ENCODE measurements at places on chromosomes 11 and 22.

- no peak overlapping the region for H3K4me3 ChIP-seq
- H3K4me1 ChIP-seq = peaks cover 3% of the 10 kb centered on the region
- H3K27me3 ChIP-seq = no peaks in the 10 kb centered on the region
- no peaks in the 10 kb centered on the region for H3K36me3 ChIP-seq
Measured at GRCh38 chr11:94838027-94838731, 70.0 kb downstream of the AMOTL1 start.

DNA sequence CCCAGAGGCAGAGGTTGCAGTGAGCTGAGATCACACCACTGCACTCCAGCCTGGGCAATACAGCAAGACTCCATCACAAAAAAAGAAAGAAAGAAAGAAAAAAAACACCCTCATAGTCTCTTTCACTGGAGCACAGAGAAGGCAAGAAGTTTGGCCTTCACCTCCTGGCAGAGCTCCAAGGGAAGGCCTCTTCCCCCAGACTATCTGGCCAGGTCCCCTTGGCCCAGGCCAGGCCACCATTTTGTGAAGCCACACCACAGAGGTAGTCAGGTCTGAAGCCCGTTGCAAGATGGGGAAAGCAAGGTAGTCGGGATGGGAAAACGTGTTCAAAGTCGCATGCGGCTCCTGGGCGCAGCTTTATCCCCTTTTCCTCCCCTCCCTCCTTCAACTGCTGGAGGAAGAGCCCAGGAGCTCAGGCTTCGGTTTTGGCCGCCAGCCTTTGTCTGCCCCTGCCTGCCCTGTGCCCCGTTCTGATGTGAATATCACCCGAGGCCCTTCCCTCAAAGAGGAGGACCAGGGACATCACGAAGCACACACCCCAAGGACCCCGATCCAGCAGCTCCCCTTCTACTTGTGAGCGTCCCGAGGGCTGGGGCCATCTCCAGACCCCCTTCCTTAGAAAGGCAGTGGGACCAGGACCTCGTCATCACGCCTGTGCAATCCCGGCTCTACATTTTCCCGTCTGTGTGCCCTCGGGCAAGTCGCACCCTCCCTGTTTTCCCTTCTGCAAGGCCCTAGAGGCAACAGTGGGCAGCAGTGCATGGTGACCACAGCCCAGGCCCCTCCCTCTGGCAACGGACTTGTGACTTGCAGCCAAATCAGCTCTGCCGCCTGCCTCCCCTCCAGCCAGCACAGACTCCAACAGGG lies 17.7 kb downstream of the CABP7 start:
- no peaks in the 10 kb centered on the region for H3K36me3 ChIP-seq
- no peak overlapping the region for H3K27ac ChIP-seq
- H3K4me3 ChIP-seq = no peak overlapping the region

DNA sequence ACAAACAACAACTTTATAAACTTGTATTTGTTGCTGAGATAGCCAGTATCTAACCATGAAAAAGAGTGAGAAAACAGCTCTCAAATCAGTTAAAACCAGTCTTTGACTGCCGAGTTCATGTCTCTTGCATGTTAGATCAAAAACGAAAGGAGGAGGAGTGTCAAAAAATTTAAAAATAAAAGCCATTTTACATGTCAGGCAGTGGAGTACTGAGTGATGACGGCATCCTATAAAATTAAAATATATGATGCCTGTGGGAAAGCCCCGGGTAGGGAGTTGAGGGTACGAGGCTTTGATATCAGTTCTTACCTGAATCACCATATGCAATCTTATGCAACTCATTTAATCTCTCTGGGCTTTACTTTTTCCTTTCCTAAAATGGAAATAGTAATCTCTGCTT lies 117.3 kb downstream of the ETS1 start:
- DNase-seq = no peak
- peaks cover 47% of the 10 kb centered on the region for H3K4me1 ChIP-seq
- no peak overlapping the region for H3K4me3 ChIP-seq
- no peaks in the 10 kb centered on the region for H3K27me3 ChIP-seq
- no peaks in the 10 kb centered on the region for H3K36me3 ChIP-seq
- H3K27ac ChIP-seq = no peak overlapping the region

- no peaks in the 10 kb centered on the region for H3K27me3 ChIP-seq
- no peaks in the 10 kb centered on the region for H3K36me3 ChIP-seq
- no peak for DNase-seq
- peak overlapping the region; percentile 53 for H3K4me3 ChIP-seq
- H3K27ac ChIP-seq = peak overlapping the region; percentile 42
- peaks cover 29% of the 10 kb centered on the region for H3K4me1 ChIP-seq
Measured at GRCh38 chr11:111937461-111937769, 272 bp downstream of the DIXDC1 start.

DNA sequence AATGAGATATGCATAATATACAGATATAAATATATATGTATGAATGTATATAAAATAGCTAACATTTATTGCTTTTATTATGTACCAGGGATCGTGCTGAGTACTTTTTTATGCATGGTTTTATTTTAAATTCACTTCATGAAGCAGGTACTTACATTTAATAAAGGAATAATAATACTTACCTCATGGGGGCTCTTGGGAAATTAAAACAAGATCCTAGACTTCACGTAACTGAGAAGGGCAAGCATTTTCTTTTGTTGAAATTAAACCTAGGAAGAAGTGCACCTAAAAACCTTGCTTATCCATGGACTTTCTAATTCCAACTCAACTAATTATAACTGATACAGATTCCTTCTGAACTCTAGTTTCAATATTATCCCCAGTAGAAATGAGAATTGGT lies 40.0 kb upstream of the ABTB2 start:
- DNase-seq = no peak
- H3K27ac ChIP-seq = no peak overlapping the region
- H3K4me1 ChIP-seq = no peaks in the 10 kb centered on the region
- H3K36me3 ChIP-seq = no peaks in the 10 kb centered on the region
- no peaks in the 10 kb centered on the region for H3K27me3 ChIP-seq

DNA sequence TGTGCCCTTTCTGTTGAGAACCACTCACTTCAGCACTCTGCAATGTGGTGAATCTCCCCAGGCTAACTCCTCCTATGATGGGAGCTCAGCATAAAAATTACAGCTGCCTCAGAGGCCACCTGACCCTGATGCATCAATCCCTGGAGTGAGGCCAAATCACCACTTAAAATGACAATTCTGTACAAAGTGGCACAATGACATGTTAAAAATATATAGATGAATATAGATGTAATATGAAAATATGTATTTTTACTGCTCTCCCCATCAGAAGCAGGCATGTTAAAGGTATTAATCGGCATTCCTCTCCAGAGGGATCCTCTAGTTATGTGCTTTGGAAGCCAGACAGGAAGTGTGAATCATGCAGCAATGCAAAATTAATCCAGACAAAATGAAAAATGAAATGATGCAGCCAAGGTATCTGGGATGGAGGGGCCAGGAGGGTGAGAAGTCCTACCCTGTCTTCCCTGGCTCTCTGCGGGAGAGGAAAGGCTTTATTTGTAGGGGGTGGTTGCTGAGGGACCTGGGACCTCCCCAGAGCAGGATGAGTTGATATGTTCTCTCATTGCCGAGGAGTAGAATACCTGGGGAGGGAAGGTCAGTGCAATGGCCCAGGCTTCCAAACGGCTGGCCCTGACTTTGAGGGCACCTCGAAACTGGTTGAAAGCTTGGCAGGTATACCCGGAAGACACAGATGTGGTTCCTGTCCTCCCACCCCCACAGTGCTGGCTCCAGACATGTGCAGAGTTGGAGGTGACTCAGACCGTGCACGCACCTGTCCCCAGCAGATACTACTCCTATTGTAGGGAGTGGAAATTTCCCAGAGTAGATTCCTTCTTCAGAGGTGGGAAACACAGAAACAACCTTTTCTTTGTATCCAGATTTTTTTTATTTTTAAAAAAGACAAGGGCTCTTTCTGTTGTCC lies 347.9 kb upstream of the NCAM1 start:
- H3K27ac ChIP-seq = peak overlapping the region; percentile 90
- no peaks in the 10 kb centered on the region for H3K27me3 ChIP-seq
- H3K36me3 ChIP-seq = no peaks in the 10 kb centered on the region
- H3K4me1 ChIP-seq = peaks cover 29% of the 10 kb centered on the region

GRCh38 chr11:19018901-19019300 lies 41.6 kb downstream of the MRGPRX2 start:
- no peak overlapping the region for H3K4me3 ChIP-seq
- peaks cover 66% of the 10 kb centered on the region for H3K27me3 ChIP-seq
- H3K27ac ChIP-seq = no peak overlapping the region
- no peaks in the 10 kb centered on the region for H3K4me1 ChIP-seq
- no peak for DNase-seq
- H3K36me3 ChIP-seq = no peaks in the 10 kb centered on the region

GRCh38 chr22:35944458-35944857 lies 84.2 kb downstream of the RBFOX2 start:
- H3K4me1 ChIP-seq = no peaks in the 10 kb centered on the region
- no peaks in the 10 kb centered on the region for H3K36me3 ChIP-seq
- H3K27ac ChIP-seq = no peak overlapping the region
- H3K27me3 ChIP-seq = no peaks in the 10 kb centered on the region
- DNase-seq = no peak
- no peak overlapping the region for H3K4me3 ChIP-seq

- no peak overlapping the region for H3K27ac ChIP-seq
- DNase-seq = no peak
- H3K36me3 ChIP-seq = no peaks in the 10 kb centered on the region
- H3K27me3 ChIP-seq = no peaks in the 10 kb centered on the region
- H3K4me3 ChIP-seq = no peak overlapping the region
Measured at GRCh38 chr11:103730131-103730940, 306.1 kb upstream of the DDI1 start.

DNA sequence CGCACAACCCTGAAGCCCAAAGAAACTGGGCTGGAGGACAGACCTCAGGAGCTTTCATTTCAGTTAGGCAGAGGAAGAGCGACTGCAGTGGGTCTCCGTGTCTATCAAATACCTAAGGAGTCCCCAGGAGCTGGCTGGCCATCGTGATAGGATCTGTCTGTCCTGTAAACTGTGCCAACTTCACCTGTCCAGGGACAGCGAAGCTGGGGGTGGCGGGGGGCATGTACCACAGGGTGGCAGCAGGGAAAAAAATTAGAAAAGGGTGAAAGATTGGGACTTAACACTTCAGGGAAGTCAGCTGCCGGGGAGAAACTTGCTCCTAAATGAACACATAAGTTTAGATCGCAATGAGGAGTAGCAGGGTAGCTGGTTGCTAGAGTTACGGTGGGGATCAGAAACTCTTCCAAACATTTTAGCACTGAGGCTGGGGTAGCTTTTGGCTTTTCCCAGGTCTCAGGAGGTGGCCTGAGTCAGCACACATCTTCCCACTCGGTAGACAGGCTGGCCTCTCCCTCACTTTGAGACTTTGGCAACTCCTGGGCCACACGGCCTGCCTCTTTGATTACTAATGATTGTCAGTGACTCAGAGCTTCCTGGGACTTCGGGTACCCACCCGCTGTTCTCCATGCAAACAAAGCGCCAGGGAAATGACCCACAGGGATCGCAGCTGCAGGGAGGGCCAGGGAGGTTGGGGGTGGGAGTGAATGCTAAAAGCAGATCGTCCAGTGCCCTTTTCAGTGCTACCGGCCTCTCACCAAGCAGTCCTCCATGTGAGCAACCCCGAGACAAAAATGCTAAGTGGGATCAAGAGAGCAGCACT lies 2.9 kb upstream of the MTFP1 start:
- H3K4me3 ChIP-seq = peak overlapping the region; percentile 66
- peak overlapping the region; percentile 98 for H3K27ac ChIP-seq
- no peaks in the 10 kb centered on the region for H3K27me3 ChIP-seq
- H3K36me3 ChIP-seq = peaks cover 11% of the 10 kb centered on the region

GRCh38 chr11:45907911-45908370 lies 870 bp upstream of the FREY1 start:
- no peak for DNase-seq
- no peaks in the 10 kb centered on the region for H3K36me3 ChIP-seq
- no peak overlapping the region for H3K4me3 ChIP-seq
- no peak overlapping the region for H3K27ac ChIP-seq
- no peaks in the 10 kb centered on the region for H3K4me1 ChIP-seq
- H3K27me3 ChIP-seq = no peaks in the 10 kb centered on the region

DNA sequence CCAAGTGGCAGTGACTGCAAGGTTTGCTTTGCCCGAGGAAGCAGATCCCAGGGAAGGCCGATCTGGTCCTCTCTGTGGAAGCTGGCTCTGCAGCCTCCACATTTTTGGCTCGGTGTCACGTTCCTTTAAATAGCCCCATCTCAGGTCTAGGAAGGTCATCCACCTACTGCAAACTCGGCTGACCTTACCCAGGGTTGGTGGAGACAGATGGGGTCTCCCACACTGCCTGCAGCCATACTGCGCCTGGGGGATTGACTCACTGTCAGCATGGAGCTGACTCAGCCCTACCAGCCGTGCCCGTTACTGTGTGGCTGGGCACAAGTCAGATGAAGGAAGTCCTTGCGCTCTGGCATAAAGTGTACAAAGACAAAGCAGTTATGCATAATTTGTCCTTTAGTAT lies 16.9 kb downstream of the CDPF1 start:
- H3K27ac ChIP-seq = no peak overlapping the region
- no peak overlapping the region for H3K4me3 ChIP-seq
- H3K4me1 ChIP-seq = no peaks in the 10 kb centered on the region
- DNase-seq = no peak
- no peaks in the 10 kb centered on the region for H3K36me3 ChIP-seq

- no peak overlapping the region for H3K27ac ChIP-seq
Measured at GRCh38 chr22:23305321-23305910, 125.1 kb downstream of the BCR start.

GRCh38 chr22:27075028-27075678 lies 417.8 kb downstream of the MIAT start:
- H3K27me3 ChIP-seq = peaks cover 78% of the 10 kb centered on the region
- no peaks in the 10 kb centered on the region for H3K4me1 ChIP-seq
- no peak overlapping the region for H3K27ac ChIP-seq
- H3K4me3 ChIP-seq = no peak overlapping the region
- no peak for DNase-seq
- H3K36me3 ChIP-seq = no peaks in the 10 kb centered on the region

GRCh38 chr11:45390407-45390806 lies 104.3 kb upstream of the SYT13 start:
- peaks cover 12% of the 10 kb centered on the region for H3K27me3 ChIP-seq

DNA sequence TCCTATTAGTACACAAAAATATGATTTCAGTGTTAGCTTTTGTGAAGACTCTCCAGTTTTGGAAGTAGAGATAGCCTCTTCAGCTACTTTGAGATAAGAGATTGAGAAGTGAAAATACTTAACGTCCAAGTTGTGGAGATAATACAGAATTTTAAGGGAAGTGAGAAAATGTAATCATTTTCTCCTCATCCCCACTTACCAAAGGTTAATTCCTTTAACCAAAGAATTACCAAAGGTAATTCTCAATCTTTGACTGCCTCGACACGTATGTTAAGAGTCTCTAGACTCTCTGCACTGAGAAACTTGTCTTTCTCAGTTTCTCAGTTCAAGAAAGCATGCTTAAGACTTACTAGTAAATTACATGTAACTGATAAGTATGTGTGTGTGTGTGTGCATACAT lies 15.3 kb downstream of the C11orf54 start:
- no peak for DNase-seq
- no peak overlapping the region for H3K4me3 ChIP-seq
- H3K4me1 ChIP-seq = no peaks in the 10 kb centered on the region
- no peaks in the 10 kb centered on the region for H3K27me3 ChIP-seq
